ENCODE measurements at places on chromosomes 16 and 17. TPM values are rescaled to one million over a fixed set of nuclear protein-coding genes. Genes with fewer than 3 reads are reported as not detected.

PDE6G gene
- polyA plus RNA-seq, result 0.90 TPM

TMEM238L gene
- polyA plus RNA-seq, result not detected

FBXO39 gene
- not detected for polyA plus RNA-seq

KRT25 gene
- not detected for polyA plus RNA-seq

C16orf74 gene
- polyA plus RNA-seq, result 8.0 TPM
